ENCODE measurements at places on chromosomes 11 and 22.

DNA sequence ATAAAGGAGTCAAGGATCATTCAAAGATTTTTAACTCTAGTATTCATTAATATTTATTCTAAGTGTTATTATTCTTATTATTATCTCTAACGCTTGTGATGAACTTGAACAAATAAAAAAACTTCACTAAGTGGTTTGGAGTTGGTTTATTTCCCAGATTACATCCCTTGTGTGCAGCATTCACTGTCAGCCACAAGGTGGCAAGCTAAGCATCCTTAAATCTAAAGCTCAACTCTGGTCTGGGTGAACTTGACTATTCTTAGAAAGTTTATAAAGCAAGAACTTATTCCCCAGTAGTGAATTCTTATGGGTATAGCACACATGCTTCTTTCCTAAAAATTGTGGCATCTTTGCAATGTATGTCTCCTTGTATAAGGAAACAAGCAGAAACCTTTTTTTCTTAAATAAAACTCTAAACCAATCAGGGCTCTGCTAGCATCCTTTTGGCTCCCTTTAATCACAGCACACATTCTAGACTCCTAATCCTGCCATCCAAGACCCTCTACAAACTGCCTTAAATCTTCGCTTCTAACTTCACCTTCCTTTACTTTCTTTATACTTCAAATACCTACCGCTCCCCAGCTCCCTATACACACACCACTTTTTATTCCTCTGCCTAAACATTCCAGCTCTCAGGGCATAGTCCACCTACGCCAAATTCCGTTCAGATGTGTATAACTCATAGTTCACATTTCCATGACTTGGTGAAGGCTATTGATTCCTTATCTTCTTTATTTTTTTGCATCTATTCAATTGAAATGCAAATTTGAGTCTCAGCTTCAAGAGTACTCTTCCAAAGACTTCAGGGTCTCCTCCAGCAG lies 1068.8 kb downstream of the DLG2 start:
- DNase-seq, result no peak

DNA sequence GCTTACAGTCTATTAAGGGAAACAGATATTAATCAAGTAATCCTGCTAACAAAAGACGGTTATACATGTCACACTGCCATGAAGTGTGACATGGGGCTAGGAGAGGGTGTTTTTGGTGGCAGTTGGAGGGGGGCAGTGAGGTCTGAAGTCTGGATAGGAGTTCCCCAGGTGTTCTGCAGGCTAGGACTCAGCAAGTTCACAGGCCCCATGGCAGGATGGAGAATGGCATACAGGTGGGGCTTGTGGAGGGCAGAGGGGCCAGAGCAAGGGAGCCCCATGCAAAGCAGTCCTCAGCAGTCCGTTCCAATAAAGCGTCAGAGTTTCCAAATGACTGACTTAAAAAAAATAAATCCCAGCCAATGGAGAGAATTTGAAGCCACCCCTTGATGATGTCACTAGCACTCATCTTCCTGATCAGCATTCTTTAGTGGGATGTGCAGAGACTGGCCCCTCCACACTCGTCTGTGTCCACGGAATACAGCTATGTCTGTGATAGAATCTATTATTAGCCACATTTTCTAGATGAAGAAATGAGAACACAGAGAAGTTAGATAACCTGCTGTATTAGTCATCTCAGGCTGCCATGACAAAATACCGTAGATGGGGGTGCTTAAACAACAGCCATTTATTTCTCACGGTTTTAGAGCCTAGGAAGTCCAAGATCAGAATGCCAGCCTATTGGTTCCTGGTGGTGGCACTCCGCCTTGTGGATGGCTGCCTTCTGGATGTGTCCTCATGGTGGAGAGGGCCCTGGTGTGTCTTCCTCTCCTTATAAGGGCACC lies 32.6 kb downstream of the PRDM11 start:
- DNase-seq, result no peak

DNA sequence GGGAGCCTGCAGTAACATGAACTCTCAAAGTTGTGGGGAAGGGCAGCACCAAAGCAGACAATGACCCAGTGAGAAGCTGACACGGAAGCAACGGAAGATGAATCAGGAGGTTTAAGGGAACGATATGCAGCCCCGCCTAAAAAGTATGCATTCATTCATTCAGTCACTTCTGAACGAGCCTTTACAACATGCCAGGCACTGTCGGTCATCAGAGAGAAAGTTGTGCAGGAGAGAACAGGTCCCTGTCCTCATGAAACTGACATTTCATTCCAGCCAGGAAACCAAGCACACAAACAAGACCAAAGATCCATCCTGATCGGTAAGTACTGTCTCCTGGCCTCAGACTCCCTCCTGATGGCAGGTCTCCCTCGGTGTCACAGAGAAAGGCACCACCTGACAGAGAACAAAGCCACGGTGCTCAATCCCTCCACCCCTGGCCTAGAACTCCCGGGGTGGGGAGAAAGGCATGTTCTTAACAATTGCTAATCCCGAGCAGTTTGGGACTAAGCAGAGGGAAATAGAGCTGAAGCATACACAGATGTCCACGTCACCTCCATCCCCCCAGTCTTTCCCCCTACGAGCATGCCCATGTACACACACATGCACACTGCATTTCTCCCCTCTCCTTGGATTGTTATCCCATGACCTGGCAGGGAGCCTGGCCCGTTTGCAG lies 49.3 kb downstream of the LRFN4 start:
- DNase-seq, result no peak

DNA sequence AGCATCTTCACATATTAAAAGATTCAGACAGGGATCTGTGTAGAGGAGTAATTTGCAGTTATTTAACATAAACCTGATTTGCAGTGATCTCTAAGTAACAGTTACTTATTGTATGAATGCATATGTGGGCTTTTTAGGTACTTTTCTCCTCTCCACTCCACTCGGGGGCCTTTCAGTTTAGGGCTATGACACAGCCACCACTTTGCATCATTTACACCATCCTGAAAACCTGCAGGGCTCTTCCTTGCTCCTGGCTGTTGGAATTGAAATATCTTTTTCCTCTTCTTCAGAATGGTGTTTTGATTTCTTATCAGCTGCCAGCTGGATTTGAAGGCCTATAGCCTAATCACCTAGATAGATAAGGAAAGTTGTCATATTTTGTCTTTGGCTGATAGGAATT lies 580.8 kb downstream of the NELL1 start:
- no peak for DNase-seq

DNA sequence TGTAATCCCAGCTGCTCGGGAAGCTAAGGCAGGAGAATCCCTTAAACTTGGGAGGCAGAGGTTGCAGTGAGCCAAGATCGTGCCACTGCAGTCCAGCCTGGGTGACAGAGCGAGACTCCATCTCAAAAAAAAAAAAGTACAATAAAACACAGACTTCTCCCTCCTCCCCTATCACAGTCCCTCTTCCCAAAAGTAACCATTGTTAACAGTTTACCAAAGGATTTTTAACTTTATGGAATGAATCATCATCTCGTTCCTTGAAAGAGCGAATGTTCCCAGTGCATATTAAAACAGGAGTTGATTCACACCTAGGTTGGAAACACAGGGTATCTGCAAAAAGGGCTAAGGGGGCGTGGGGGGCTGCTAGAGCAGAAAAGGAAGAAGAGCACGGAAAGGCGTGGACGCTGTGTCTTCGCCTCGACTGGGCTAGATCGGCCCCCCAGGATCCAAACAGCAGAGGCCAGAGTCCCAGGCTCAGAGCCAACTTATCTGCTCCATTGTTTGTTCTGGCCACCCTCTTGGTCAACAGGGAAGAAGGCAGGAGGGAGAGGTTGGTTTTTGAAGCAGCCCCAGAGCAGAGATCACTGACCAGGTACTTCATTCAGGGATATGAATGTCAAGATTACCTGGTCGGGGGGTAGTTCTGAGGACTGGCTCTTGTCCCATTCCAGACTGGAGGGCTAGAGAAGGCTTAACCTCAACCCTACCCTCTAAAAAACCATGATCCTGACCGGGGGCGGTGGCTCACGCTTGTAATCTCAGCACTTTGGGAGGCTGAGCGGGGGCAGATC lies 2.1 kb upstream of the AHNAK start:
- no peak for DNase-seq

DNA sequence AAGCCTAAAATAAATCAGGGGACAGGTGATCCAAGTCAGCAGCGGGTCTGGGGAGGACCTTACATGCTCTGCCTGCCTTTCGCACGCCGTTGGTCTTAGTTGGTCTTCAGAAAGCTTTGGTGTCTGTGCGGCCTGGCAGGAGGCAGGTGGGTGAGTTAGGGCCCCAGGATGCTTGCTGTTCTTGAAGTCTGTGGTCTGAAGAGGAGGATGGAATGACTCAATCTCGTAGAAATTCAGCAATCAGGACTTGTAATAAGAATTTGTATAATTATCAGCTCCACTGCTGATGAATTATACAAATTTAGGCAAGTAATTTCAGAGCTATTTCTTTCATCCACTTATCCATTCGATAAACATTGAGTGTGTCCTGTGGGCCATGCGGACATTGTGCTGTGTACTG lies 138.5 kb downstream of the FEZ1 start:
- no peak for DNase-seq

DNA sequence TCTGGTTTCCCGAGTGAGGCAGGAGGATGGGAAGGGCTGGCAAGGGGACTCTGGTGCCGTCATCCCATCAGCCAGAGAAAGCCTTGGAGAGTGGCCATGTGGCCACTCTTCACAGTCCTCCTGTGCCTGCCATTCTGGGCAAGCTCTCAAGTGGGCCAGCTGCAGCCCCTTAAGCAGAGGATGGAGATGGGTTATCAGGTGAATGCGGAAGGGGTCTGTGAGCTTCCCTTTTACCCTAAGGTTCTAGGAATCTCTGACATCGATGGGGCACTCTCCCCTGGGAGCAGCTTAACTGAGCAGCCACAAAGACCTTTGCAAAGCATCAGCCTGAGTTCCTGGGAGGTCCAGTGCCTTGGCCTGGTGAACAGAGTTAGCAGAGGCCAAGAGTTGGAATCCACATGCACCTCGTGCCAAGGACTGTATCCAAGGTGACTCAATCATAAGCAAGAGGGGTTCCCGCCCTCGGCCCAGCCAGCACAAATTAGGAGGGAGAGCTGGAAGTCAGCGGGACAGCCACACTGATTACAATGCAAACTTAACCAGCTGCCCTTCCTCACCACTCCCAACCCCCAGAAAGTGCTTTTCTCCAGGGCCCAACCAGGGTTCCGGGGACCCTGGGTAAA lies 193.6 kb downstream of the BUD13 start:
- DNase-seq, result no peak

DNA sequence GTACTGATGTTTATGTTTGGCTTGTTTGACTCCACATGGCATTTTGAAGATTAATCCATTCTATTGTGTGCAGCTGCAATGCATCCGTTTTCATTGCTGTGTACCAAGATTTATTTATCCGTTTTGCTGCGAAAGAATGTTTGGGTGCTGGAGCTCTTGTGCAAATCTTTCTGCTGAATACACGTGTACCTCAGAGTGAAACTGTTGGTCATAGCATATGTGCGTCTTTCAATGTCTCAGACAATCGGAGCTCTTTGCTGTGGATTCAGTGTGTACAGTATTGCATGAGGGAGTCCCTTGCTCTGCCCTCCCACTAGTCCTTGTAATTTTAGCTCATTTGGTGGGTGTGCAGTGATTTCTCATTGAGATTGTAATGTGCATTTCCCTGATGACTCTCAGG lies 545.4 kb downstream of the TBC1D22A start:
- DNase-seq, result no peak

DNA sequence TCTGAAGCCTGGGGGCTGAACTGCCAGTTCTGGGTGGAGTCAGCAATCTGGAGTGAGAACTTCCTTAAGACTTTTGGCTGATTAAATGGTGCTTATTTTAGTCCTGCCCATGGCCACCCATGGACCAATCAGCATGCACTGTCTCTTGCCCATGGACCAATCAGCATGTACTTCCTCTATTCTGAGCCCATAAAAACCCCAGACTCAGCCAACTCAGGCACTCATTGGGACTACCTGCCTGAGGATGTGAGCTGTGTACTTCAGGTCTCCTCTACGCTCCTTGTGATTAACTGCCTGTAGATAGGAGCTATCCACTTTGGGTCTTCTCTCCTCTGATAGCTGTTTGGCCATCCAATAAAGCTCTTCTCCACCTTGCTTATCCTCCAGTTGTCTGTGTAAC lies 342.3 kb upstream of the CCDC179 start:
- DNase-seq, result no peak

DNA sequence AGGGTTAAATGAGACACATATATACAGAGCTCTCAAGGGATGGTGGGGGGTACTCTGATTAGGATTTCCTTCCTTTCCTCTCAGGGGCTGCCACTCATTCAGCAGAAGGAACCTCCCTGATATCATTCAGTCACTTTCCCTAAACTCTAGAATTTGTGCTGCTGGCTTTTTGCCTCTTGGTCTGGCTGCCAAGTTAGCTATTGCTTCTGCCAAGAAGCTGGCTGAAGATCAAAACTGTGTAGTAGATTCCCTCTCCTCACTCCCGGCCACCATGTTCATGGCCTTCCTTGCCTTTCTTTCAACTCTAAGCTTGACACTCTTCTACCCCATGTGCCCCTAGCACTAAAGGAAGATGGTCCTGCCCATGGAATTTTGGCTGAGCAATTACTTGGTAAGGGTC lies 18.7 kb downstream of the SLC6A5 start:
- DNase-seq, result no peak

DNA sequence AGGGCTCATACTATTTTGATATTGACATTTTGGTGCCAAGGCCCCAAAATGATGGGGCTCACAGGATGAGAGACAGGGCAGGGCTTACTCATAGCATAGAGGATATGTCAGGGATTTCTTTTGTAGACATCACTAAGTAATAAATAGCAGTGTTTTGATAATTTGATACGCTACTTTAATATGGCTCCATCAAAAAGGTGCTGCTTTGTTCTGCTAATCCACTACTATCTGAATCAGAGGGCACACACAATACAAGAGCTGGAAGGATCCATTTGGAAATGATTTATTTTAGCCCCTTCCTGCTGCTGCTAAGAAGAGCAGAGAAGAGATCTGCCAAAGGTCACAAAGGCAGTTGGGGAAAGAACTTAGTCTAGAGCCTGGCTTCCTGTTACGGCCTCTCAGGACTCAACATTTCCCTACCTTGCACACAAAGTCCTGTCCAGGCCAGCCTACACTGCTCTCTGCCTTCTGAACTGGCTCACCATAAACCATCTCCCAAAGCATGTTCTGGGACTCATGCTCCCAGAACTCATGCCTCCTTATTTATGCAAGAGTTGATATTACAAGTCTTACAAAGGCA lies 261.3 kb upstream of the ARHGAP20 start:
- no peak for DNase-seq

- DNase-seq, result no peak
Measured at GRCh38 chr22:28604966-28605761, 74.5 kb downstream of the TTC28 start.
